NCI-H2081 (cell line): ENCODE measurements at places on chromosomes 6 and 20.

DNA sequence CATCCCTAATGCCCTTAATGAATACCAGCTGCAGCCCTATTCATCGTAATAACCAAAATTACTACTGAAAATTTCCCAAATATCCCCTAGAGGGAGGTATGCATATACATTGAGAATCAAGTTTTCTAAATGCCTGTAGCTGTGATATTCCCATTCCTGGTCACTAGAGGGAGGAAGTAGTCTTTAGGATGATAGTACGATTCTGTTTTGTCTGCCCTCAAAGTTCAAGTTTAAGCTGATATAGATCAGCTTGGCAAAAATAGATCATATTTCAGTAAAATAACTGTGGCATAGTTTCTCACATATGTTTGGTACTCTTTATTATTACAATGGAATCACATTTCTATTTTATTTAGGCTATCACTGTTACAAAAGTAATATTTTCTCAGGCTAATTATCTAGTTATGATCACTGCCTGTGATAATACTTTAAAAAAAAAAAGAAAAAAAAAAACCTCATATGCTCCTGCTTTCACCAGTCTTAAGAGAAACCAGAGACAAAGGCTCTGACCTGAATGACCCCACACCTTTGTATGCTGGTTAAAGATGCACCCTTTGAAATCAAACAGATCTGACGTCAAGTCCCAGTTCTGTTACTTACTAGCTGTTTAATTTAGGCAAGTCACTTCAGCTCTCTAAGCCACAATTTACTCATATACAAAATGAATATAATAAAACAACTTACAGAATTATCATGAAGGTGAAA, 11.0 kb downstream of the TSPYL1 start:
- peak; percentile 41 for DNase-seq

DNA sequence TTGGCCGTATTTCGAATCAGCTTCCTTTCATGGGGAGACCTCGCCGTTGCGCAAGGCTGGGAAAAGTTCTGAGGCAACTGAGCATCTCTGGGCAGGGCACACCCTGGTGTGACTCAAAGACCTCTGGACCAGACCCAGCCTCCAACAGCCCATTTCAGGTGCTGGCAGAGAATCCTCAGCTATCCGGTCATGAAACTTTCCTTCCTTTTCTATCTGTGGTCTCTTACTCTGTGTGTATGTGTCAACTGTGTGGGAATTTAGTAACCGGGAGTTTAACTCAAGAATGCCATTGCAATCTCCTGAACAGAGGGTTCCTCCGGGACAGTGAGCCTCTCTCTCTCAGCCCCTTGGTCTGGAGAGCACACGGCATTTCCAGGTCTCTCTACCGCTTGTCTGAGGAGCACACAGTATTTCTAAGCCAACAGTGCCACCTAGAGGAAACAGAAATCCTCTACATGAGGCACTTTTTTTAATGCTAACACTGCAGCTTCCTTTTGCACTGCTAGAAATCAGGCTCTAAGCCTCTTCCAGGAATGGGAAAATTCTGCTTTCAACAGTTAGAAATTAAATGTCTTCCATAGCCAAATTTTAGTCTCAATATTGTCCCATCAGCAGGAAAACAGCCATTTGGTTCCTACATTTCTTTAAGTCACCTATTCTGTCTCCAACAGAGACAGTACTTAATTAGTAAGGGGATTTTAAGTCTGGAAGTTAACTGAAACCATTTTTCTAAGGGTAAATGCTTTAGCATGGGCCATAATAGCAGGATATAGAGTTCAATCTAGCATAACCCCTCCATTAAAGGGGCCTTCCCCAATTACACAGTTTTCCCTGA, 32.7 kb downstream of the PLN start:
- DNase-seq = peak; percentile 50

- no peak for DNase-seq
Observed at GRCh38 chr6:71157345-71157744, 131.3 kb upstream of the OGFRL1 start.

DNA sequence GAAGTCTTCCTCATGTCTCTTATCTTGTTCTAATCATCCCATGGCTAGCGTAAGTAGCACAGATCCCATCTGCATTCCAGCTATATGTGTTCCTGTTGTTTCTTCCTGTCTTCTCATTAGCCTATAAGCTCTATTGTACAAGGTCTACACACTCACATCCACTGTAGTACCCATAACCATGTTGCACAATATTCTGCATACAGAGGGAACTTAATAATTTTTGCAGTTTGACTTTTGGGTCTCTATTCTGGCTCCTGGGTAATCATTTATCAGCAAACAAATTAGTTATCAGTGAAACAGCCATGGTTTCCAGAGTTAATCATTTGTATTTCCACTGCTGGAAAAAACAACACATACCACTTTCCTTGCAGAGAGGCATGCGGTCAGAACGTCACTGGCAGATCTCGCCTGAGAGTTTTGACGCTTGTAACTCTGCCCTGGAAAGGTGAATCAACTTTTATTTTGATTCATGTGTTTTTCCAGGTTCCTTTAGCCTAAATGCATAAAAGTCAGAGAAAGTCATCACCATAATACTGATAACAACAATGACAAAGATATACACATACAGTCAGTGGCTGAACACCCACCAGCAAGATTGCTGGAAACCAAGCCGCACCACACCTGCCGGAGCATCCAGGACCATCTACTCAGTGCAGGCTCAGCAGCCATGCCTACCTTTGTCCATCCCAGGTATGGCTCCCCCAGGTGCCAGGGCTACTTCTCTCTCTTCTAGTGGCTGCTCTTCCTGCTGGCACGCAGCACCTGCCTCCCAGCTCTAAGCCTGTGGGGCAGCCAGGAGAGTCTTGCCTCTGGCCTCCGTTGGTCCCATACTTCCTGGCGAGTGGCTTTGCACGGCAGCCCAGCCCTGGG, 158.2 kb downstream of the QRSL1 start:
- no peak for DNase-seq

DNA sequence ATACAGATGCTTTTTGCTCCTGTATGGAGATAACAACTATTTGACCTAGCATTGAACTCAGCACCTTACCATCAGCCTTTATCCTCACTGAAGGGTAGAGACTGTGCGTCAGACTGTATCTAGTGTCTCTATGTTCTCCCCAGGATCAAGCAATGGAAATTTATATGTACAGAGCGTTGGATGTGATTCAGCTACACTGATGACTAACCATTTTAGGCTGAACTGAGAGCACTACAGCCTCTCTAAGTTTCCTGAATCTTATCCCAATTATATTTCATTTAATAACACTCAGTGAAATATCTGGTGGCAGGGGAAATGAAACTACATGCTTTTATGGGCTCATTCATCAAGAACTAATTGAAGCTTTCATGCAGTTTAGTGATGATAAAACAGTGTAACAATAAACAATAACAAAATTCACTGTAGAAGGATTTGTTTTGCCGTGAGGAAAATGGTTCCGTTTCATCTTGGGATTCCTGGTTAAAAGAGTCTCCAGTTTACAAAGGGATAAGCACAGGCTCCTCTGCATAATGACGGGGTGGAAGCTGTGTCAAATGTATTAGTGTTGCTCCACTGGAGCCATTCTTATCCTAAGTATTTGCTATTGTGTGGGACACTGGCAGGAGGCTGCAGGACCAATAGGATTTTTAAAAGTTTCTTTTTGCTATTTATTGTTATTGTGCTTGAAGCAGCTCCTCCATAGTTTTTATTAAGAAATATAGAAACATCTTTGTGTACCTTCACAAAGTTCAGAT, 567.6 kb upstream of the MMS22L start:
- peak; percentile 1 for DNase-seq

- no peak for DNase-seq
Observed at GRCh38 chr6:12009180-12009685, 2.9 kb upstream of the HIVEP1 start.

DNA sequence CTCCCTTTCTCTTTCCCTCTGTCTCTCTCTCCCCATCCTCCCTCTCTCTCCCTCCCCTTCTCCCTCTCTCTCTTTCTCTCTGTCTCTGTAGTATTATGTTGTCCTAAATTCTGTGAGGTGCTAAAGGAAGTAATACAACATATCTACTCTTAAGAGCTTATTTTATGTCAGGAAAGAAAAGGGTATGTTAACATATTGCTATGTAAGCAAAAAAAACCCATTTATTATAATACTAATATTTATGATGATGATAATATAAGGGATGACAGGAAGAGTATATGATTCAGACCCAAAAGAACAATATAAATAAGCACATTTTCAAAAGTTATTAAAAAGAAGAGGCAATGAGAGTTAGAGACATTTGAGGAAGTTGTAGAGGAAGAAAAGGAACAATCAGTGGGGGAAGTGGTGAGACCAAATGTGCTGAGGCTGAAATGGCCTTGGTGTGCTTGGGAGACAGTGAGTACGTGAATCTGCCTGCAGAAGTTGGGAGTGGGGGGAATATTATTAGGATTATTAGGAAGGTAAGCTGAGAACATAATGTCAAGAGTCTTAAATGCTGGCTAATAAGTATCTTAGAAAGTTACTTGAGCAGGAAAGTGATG, 303.6 kb upstream of the FERMT1 start:
- DNase-seq = no peak

DNA sequence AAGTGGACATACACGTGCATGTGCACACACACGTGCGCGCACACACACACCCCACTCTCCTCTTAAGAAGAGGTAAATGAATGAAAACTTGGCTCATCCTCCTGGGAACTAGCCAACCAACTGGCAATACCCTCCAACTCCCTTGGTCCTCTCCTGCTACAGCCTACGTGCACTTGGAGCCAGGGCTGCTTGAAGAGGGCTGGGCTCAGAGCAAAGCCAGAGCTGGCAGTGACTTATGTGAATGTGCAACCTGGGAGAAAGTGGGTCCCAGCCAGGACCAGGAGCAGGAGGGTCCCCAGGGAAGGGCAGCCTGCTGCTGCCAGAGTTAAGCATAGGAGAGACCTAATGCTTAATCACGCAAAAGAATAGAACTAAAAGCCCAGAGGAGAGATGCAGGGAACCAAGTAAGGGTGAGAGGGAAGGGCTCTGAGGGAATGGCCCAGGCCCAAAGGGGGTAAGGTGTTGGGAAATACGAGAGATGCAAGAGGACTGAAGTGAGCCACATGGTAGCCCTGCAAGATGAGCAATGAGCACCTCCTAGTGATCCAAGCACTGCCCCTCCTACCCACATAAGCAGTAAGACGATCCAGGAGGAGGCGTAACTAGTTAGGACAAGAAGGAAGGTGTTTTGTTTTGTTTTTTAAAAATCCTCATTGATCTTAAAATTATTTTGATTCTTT, 24.7 kb downstream of the TRAF3IP2 start:
- peak; percentile 6 for DNase-seq

GRCh38 chr6:81734081-81734480, 18.4 kb downstream of the TENT5A start:
- DNase-seq = no peak

GRCh38 chr6:128739112-128739511, 143.8 kb upstream of the LAMA2 start:
- DNase-seq = no peak

DNA sequence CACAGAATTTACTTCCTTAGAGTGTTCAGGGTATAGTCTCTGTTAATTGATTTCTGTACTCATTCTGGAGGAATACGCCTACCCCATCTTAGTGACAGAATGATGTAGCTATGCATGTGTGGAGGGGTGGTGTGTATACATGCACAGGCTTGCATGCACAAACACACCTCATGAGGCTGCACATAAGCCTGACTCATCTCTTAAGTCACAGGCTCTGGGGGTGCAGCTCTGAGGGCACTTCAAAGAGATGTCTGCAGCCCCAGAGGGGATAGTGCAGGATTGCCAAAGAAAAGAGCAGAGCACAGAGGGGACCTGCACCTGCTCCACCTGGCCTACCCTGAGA, 24.6 kb downstream of the TBX18 start:
- DNase-seq = no peak

GRCh38 chr6:13434777-13435176, 52.6 kb downstream of the GFOD1 start:
- DNase-seq = no peak

DNA sequence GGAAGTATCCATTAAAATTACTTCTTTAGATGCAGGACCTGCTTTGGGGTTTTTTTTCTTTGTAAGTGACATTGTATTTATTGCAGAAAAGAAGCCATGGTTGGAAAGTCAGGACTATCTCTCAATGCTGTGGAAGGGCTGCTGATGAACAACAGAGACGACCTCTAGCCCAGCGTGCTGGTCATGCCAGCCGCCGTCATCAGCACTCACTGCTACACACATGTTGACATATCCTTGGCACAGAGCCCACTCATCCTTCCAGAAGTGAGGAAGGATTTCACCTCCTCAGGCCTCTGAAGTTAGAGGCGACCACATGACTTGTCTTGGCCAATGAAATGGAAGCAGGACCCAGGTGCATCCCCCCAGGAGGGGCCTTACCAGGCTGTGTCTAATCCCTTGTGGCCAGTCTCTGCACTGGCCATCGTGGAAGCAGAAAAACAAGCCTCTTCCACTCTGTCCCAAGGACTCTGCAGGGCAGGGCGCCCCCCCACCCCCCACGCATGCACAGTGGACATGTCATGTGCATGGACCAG, 343.5 kb downstream of the TAF4 start:
- DNase-seq = no peak

DNA sequence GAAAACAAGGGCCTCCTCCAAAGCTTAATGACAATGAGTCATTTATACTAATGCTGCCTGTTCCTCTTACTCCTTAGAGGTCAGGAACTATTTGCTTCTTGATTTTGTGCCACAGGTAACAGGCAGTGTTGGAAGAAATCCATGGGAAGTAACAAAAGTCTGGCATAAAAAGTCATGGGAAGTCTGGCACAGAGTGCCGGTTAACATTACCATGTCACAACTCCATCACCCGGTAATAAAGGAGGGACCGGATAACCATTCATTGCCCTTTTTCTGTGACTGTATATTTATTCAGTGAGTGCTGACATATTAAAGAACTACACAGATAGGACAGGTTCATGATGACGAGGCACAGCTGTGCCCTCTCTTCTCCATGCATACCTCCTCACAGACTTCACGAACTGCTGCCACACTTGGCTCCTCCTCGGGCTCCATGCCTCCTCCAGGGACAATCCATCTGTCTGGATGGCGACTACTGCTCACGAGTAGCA, 50.9 kb downstream of the NUDT3 start:
- no peak for DNase-seq

DNA sequence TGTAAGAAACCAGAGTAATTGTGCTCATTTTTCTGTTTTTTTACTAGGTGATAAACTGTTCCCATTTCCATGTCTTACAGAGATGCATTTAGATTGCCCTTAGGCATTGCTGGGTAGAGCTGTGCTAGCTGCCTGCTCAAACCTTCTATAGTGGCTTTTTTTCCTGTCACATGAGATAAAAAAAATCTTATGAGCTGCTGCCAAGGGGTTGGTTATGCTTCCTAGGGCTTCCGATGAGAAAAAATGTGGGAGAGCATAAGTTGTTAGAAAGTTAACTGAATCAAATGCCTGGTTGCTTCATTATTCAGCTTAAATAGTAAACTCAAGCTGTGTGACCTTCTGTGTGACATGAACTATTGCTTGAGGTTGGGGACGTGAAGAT, 50.0 kb upstream of the NOX3 start:
- DNase-seq = no peak
